H4 (cell line): ENCODE measurements at places on chromosomes 6 and 20. TPM values are rescaled to one million over a fixed set of nuclear protein-coding genes. Genes with fewer than 3 reads are reported as not detected.

DNA sequence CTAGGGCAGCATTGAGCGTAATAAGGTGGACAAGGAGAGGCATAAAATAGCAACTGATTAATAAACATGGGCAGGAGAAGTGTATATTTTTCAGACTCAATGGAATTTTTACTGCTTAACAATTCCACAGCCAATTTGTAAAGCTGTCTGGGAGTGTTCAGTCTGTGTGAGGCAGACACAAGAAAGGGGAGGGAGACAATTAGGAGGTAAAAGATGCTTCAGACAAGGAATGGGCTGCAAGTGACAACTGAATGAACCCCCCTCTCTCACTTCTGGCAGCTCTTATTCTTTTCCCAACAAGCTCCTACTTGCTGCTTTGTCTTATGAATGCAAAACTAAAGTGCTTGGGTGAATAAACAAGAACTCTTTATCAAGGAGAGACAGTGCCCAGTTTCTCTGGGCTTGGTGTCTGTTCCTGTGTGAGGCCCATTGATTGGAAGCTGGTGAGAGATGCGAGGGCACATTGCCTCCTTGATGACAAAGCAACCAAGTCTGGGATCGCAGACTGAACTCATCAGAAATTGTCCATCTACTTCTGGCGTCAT, 575.3 kb downstream of the RNF144B start:
- DNase-seq, result no peak

GRCh38 chr20:60505423-60505822, 547.2 kb downstream of the CDH26 start:
- DNase-seq, result no peak

DNA sequence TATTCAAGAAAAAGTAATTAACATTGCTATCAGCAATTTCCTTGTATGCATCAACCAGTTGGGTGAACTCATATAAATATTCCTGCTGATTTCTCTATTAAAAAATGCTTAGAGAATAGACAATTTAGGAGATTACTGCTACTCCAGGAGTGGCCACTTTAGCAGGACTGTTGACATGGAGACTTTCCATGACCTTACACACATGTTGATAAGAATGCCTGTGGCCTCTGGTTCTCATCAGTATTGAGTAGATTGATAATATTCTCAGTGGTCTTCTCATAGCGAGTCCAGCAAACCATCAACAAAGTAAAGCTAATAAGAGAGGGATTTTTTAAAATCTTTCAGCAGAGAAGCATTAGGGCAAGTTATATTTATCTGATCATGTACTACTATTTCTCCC, 208.4 kb upstream of the MARCKS start:
- DNase-seq, result no peak

- no peak for DNase-seq
Measured at GRCh38 chr6:1077478-1078416, 234.2 kb upstream of the FOXQ1 start.

DNA sequence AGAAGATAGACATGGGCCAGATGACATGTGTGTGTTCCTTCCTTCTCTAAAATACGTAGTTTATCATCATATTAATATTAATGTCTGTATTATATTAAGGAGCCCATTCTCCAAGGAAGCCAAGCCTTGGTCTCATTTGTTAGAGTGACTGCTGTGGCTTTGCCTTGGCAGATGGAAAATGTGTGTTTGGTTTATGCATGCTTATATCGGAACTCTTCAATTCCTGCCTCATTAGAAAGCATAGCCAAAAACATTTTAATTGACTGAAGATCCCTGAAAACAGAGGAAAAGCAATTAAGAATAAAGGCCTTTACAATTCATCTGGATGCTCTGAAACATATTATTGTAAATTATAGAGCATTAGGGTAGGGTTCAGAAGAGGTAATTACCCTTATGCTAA, 106.4 kb downstream of the COL9A1 start:
- DNase-seq, result no peak

Gene SLC22A2
- not detected in 2 replicates for total RNA-seq

Gene MAS1
- total RNA-seq, result not detected in 2 replicates
